ENCODE measurements at places on chromosomes 7 and 10.

DNA sequence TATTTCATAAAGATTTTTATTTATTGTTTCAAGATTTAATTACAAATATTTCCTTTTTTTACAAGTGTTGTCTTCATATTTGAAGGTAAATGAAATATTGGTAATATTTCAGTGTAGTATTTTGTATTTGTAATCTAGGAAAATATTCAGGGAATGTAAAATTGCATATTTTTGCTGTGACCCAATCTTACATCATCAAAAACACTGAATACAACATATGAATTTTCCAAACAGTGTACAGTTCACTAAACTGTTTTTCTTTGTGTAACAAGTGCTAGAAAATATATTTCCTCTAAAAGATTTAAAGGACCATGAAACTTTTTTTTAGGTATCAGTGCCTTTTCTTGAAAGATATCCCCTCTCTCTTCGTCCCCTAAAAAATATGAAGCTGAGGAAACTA is 251.9 kb upstream of the KCND2 start:
- no peaks in the 10 kb centered on the region for H3K36me3 ChIP-seq
- DNase-seq, result no peak
- no peaks in the 10 kb centered on the region for H3K27me3 ChIP-seq
- no peaks in the 10 kb centered on the region for H3K4me1 ChIP-seq

DNA sequence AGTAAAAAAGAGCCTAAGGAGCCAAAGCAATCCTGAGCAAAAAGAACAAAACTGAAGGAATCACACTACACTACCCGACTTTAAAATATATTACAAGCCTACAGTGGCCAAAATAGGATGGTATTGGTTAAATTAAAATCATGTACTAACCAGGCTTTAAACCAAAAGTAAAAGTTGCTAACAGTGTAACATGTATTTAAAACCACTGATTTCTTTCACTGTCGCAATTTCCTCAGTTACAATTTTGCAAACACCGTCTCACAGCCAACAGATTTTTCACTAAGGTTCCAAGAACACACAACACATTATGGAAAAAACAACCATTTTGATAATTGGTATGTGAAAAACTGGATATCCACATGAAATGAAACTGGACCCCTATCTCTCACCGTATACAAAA is 74.0 kb downstream of the JMJD1C start:
- no peak overlapping the region for H3K27ac ChIP-seq
- no peak for DNase-seq
- H3K4me3 ChIP-seq, result no peak overlapping the region

DNA sequence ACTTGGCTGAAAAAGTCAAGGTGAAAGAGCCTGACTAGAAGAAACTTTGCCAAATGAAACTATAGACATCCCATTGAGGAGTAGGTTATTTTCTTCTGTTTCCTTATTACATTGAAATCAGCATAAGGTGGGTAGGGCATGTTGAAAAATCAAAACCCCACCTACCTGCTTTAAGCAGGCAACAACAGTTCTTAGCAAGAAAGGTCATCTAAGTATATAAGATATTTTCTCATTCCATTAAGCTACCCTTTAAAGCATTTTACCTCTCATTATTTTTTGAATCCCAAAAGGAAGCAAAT is 30.8 kb downstream of the ACADSB start:
- no peak overlapping the region for H3K27ac ChIP-seq
- H3K4me3 ChIP-seq, result no peak overlapping the region
- no peaks in the 10 kb centered on the region for H3K27me3 ChIP-seq
- DNase-seq, result no peak

DNA sequence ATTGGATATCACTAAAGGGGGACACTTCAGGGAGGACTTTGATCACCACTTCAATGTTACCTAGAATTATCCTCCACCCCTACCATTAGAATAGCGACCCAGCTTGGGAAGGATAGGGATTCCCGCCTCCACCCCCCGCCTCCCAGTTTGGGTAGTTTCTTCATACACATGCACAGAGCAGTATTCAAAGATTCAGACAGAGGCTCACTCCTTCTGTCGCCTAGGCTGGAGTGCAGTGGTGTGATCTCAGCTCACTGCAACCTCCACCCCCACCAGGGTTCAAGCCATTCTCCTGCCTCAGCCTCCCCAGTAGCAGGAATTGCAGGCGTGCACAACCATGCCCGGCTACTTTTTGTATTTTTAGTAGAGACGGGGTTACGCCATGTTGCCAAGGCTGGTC is 1166.1 kb downstream of the TYW1 start:
- H3K4me3 ChIP-seq, result no peak overlapping the region
- DNase-seq, result no peak
- H3K36me3 ChIP-seq, result no peaks in the 10 kb centered on the region
- no peaks in the 10 kb centered on the region for H3K27me3 ChIP-seq
- H3K27ac ChIP-seq, result no peak overlapping the region

GRCh38 chr10:88033385-88033784 is 170.0 kb downstream of the PTEN start:
- no peak overlapping the region for H3K4me3 ChIP-seq
- DNase-seq, result no peak
- H3K27ac ChIP-seq, result no peak overlapping the region

GRCh38 chr7:121187222-121187621 is 141.6 kb upstream of the WNT16 start:
- H3K27ac ChIP-seq, result no peak overlapping the region
- H3K4me1 ChIP-seq, result no peaks in the 10 kb centered on the region
- no peaks in the 10 kb centered on the region for H3K36me3 ChIP-seq
- no peak for DNase-seq

DNA sequence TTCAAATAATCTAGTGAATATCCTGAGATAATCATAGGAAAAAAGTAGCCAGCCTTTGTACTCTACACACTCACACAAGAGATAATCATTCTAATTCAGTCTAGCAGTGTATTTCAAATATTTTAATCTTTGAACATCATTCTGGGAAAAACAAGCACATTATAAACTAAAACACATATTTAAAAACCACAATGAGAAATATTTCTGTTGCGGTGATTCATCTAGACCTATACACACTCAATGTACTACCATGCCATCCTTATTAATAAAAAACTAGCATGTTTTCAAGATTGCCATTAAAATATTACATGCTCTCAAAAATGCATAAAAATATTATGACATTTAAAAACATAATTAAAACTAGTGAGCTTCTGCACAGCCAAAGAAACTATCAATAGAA is 11.8 kb downstream of the COG5 start:
- no peaks in the 10 kb centered on the region for H3K27me3 ChIP-seq
- no peaks in the 10 kb centered on the region for H3K36me3 ChIP-seq
- no peak overlapping the region for H3K4me3 ChIP-seq
- no peak for DNase-seq

DNA sequence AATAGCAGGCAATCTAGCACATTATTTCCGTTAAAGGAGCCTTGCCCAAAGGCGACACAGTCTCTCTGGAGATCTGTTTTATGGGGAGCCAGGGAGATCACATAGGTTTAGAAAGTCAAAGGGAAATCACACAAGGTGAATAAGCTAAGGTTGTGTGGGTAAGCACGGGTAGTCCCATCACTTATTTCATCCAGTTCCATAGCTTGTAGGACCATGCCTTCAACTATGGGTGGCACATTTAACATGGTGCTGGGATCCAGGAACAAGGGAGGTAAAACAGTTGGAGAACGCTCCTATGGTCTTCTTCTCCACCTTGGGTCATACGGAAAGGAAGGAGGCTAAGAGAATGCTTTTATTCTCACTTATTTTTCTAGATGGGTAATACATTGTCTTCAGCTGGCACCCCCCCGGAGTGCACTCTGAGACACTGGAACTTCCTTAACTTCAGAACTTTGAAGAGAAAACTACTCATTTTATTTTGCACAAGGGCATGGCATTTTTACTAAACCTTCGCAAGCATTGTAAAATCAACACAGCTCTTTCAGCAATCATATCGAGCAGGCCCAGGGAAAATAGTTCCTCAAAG is 435.4 kb downstream of the KIF20B start:
- no peak for DNase-seq
- no peak overlapping the region for H3K4me3 ChIP-seq
- H3K27me3 ChIP-seq, result no peaks in the 10 kb centered on the region
- no peaks in the 10 kb centered on the region for H3K4me1 ChIP-seq
- no peak overlapping the region for H3K27ac ChIP-seq

- no peak for DNase-seq
- H3K36me3 ChIP-seq, result no peaks in the 10 kb centered on the region
- no peak overlapping the region for H3K4me3 ChIP-seq
- no peaks in the 10 kb centered on the region for H3K27me3 ChIP-seq
Measured at GRCh38 chr7:10122551-10123100, 851.0 kb upstream of the PHF14 start.

DNA sequence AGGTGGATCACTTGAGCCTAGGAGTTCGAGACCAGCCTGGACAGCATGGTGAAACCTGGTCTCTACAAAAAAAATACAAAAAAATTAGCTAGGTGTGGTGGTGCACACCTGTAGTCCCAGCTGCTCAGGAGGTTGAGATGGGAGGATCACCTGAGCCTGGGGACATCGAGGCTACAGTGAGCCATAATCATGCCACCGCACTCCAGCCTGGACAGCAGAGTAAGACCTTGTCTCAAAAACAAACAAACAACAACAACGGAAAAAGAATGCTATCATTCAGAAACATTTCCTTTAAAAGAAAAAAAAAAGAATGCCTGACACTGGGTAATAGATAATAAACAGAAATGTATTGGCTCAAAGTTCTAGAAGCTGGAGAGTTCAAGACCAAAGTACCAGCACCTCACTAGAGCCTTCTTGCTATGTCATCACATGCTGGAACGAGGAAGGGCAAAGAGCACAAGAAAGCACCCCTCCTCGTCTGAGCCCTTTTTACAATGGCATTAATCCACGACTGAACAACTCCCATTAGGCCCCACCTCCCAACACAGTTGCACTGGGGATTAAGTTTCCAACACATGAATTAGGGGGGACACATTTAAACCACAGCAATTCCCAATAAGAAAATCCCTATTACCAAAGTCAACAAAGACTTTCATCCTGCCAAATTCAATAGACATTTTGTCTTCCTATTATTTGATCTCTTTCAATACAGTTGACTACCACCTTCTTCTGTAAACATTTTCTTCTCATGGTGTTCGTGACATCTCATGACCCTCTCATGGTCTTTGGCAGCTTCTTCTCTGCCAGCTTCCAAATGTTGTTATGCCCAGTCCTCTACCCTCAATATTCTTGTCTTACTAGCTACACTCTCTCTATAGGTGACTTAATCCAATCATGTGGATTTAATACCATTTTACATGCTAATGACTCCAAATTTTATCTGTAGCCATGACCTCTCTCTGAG is 20.0 kb downstream of the AKR1D1 start:
- no peaks in the 10 kb centered on the region for H3K27me3 ChIP-seq
- peaks cover 3% of the 10 kb centered on the region for H3K4me1 ChIP-seq
- peak; percentile 79 for DNase-seq
- H3K36me3 ChIP-seq, result no peaks in the 10 kb centered on the region
- H3K27ac ChIP-seq, result peak overlapping the region; percentile 32

DNA sequence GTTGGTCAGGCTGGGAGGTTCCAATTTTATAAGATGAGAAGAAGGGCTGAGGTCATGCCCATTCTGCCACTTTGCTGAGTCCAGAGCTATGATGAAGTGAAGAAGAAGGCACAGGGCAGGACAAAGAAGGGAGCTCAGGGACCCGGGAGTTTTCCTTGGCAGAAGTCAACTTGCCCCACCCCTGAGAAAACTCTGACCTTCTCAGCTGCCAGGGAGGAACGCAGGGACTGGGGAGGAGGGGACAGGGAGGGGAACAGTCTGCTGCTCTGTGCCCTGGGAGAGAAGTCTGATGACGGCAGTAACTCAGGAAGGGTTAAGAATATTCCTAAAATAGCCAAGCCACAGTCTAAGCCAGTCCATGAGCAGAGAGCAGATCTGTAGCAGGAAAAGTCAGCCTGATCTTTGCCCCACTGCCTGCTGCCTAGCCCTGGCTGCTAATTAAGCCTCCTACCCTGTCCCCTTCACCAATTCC is 11.7 kb downstream of the ADIRF start:
- H3K4me3 ChIP-seq, result no peak overlapping the region
- no peaks in the 10 kb centered on the region for H3K4me1 ChIP-seq
- H3K36me3 ChIP-seq, result no peaks in the 10 kb centered on the region

DNA sequence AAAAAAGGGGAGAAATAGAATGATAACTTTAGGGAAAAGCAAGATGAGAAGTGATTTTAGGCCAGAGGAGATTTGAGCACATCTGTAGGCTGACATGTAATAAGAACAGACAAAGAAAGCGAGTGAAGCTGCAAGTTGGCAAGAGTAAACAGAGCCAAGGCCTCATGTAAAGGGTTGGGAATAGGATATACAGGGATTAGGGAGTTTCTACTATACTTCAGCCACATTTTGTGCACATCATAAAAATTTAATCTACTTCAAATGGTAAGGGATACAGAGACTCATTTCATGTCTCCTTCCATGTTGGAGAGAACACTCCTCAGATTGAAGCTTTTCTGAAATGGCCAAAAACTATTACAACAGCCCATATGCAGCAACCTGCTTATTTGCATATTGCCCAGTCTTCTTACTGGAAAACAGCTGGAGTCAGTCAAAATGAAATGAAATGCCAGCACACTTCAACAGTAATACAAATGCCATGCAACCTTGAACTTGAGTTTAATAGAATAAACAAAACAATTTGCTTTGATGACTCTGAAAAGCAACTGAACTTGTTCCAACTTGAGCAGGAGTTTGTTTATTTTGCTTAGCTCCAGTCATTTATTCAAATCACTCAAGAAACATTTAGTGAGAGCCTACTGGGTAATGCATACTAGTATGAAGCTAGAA is 49.9 kb downstream of the NRCAM start:
- no peak overlapping the region for H3K4me3 ChIP-seq
- H3K4me1 ChIP-seq, result no peaks in the 10 kb centered on the region
- no peak overlapping the region for H3K27ac ChIP-seq
- H3K27me3 ChIP-seq, result no peaks in the 10 kb centered on the region
- no peaks in the 10 kb centered on the region for H3K36me3 ChIP-seq
- no peak for DNase-seq

DNA sequence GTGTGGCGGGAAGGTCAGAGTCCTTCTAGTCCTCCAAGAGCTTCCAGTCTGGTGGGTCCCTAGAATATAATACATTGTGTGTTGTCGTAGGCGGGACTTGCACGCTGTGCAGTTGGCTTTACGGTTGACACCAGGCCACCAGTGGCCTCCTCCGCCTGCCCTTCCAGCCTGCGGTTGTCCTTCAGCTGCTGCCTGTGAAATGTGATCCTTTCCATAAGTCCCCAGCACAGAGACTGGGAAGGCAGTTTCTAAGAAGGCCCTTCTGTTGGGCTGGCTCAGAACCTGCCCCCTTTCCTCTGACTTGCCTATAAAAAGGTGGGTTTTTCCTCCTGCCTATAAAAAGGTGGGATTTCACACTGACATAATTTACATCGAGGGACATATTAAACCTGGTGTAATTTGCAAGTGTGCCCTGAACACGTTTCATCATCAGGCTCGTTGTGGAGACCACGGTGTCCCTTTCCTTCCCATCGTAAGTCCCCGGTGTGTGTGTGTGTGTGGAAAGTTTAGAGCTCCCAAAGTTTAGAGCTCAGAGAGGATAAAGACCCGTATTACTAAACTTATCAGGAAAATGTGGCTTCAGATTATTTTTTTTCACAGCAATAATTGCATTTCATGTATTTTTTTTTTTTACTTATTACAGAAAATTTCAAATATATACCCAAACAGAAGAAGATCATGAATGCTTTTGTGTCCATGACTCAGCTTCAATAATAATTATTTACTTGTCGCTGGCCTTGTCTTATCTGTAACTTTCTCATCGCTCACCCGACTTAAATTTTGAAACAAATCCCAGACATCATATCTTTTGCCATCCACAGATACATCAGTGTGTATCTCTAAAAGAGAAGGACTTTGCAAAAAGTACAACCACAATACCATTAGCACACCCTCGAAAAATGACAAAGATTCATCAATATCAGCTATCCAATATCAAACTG is 45.1 kb downstream of the CUX1 start:
- no peaks in the 10 kb centered on the region for H3K27me3 ChIP-seq
- no peak for DNase-seq
- no peaks in the 10 kb centered on the region for H3K4me1 ChIP-seq

Measured in Peyer's patch (tissue), 4 donors.